ENCODE measurements at places on chromosomes 1 and 21.

DNA sequence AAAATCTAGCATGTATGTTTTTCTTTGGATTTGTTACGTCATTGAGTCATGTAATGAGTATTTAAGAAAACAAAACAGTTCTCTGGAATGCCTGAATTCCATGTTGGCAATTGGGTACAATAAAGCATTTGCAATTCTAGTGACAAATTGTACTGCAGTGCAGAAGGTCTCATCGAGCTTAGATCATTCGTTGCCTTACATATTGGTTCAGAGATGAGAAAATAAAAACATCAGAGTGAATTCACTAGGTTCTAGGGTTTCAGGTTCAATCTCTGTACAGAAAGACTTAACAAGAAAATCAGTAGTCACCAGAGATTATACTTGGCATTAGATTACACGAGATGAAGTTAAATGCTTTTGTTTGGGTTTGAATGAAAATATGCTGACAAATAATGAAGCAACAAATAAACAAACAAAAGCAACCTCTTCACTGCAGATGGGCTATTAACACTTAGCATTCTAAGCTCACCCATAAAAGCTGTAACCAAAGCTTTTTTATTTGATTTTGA, 124.7 kb downstream of the RYR2 start:
- no peak for DNase-seq

- DNase-seq, result no peak
Observed at GRCh38 chr1:221076391-221076811, 197.2 kb downstream of the HLX start.

DNA sequence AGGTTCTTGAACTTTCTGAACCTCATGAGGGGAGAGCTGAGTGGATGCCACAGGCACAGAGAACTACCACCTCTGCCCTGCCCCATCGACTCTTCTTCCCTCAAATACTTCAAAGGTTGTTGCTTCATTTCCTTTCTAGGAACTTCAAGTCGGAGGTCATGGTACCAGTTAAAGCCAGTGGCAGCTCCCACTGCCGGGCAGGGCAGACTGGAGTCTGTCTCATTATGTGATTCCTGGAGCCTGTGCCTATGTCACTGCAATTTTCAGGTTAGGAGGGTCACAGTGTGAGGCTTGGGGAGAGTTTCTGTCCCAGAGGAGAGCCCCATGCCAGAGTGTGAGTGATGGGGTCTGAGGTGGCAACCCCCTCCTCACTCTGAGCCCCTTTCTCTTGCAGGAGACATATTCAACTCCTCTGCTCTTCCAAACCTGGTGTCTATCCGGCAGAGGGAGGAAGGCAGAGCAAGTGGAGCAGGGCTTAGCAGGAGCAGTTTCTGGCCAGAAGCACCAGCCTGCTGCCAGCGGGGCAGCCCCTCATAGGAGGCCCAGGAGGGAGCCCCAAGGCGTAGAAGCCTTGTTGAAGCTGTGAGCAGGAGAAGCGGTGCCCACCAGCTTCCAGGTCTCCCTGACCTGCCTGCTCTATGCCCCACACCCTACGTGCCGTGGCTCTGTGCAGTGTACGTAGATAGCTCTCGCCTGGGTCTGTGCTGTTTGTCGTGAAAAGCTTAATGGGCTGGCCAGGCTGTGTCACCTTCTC, 29.3 kb downstream of the CAMK1G start:
- peak; percentile 3 for DNase-seq

DNA sequence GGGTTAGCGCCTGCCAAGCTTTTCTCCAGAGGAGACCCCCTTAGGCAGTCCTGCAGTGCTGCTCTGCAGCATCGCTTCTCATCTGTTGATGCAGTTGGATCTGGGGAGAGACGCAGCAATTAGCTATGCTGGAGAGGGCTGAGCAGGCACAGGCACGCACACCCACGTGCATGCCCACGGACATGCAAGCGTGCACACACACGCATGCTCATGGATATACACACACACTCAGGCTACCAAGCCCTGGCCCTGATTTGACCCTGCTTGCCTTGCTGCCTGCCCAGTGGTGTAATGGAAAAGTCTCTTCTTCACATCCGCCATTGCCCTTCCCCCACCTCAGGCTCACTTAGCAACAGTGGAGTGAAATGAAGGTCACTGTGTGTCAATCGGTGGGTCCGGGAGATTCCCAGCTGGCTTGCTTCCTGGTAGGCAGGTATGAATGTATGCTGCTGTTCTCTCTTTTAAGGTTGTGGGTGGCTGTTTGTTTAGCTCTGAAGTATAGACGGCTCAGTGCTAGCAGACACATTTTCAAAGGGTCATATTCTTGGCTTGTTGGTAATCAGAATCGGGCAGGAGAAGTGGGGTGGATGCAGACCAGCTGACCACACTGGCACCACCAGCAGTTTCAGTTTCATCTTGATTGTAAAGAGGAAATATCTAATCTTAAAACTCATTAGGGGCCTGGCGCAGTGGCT, 9.5 kb downstream of the ATP1B1 start:
- DNase-seq, result no peak

- no peak for DNase-seq
Observed at GRCh38 chr1:28642056-28642846, 616 bp downstream of the TAF12 start.

DNA sequence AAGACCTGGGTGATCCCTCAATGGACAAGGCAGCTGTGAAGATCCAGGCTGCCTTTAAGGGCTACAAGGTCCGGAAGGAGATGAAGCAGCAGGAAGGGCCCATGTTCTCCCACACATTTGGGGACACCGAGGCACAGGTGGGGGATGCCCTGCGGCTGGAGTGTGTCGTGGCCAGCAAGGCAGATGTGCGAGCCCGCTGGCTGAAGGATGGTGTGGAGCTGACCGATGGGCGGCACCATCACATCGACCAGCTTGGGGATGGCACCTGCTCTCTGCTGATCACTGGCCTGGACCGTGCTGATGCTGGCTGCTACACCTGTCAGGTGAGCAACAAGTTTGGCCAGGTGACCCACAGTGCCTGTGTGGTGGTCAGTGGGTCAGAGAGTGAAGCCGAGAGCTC, 85.2 kb downstream of the TRIM11 start:
- DNase-seq, result no peak

DNA sequence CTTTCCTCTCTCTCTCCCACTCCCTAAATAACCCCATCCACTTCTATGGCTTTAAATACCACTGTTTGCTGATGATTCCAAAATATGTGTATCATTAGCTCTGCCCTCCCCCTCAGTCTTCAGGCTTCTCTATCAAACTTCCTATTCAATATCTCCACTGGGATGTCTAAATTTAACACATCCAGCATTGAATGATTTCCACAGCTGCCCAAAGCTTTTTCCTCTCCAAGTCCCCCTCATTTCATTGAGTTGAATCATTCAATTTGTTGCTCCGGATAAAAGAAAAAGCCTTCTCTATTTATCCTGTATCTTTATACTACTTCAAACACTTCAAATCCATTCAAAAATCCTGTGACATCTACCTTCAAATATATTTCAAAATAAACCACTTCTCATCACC, 225.0 kb downstream of the SEC16B start:
- no peak for DNase-seq

GRCh38 chr1:94031154-94031553, 89.8 kb downstream of the ABCA4 start:
- no peak for DNase-seq

- DNase-seq, result no peak
Observed at GRCh38 chr1:77040826-77041225, 173.5 kb downstream of the ST6GALNAC5 start.

DNA sequence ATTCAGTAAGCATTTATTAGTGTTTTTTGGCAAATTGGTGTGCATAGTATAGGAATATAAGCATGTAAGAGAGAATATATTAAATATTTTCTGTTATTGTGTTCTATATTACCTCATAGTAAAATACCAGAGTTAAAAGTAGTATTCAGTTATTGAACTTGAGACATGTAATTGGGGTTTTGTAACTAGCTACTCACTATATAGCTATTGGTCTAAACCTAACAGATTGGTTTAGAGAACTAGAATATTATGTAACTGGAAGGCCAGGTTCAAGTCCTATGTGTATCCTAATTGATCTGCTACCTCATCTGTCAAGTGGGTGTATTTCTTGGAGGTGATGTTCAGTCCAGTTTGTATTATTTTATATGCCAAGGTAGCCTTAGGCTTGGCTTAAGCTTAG, 26.3 kb downstream of the CLIC4 start:
- DNase-seq, result no peak

DNA sequence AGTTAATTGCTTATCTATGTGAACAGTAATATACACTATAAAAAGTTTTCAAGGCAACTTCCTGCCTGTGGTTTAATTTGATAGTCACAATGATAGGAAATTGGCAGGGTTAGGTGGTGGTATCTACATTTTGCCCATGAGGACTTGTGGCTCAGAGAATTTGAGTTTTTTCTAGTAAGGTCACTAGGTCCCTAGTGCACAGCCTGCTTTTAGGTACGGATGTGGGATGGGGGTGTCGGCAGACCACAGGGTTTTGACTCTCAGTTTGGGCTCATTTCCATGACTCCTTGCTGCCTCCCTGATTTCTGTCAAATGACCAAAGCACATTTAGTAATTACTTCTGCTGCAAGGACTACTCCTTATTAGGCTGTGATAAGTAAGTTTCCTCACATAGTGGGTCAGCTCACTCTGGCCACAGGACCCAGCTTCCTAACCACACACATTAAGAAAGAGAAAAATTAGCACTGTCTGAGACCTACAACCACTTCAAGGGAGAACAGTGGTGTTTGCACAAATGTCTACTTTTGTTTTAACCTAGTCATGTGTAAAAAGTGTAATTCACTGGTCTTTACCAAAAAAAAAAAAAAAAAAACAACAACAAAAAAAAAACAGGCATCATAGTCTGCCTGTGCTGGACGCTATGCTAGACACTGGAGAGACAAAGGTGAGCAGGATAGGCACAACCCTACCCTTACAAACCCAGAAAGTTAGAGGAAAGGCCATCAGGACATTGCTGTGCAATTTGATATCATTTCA, 43.7 kb downstream of the MRPL39 start:
- peak; percentile 78 for DNase-seq

DNA sequence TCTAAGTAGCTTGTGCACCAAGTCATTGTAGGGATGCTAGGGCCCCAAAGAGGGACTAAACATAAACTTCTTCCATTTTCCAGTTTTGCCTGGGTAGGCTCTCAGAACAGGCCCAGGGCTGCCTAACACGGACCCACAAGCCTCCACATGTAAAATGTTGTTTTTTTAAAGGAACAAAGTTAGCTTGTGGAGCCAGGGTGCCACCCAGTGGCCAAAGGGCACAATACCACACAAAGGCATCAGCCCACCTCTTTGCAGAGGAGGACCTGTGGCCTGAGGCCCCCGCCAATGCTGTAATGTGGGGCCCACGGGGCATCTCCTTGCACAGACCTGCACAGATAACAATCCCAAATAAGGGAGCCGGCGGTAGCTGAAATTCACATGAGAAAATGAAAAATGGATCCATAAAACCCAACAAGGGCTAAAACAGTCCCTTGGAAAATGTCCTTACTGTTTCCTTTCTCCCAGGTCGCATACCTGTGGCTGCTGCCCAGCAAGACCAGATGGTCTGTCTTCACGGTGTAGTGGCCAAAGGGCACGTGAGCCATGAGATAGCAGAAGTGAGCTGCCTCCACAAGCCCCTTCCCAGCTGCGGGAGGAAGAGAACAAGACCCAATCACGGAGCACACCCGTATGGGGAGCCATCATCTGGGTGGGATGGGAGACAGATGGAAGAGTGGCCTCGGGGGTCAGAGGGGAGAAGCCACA, 23.8 kb downstream of the SEC16B start:
- peak; percentile 54 for DNase-seq

DNA sequence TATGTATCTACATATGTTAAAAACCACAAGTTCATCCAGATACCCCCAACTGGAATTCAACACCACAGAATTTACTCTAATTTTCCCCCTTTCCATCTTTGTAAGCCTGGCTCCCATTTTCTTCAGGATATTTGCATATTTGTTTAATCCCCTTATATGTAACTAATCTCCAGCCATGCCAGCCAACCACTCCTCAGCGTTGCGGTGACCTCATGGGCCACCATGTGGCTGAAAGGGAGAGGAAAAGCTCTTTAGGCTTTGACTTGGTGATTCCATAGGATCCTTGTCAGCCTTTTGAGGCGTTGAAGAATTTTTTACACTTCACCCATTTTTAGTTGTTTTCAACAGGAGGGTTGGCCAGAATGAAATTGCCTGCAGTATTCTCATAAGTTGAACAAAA, 10.0 kb downstream of the CLDN19 start:
- no peak for DNase-seq

DNA sequence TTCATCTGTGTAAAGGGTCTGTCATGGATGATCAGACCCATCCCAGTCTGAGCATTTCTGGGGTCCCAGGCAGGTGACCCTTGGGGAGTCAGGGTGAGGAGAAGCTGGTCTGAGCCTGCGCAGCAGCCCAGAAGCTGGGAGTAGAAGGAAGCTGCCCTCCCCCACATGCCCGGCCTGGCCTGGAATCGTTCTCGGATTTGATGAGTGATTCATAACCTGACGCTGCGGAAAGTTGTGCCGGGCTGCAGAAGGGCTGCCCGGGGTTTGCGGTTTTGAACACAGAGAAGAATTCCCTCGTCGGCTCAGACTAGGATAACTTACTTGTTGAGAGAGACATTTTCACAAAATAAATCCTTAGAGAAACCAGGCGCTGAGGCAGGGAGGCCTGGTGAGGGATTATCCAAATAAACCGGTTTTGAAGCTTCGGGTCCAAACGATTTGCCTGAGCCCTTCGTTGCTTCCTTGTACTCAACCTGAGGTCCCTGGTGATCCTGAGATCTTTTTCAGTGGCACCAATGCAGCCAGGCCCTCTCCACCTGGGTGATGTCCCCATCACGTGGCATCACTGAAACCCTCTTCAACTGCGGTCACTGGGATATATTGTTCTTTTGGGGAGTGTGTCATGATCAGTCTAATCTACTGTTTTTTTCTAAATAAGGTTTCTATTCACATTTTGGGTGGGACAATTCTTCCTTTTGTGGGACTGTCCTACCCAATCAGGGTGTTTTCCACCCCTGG, 29.2 kb downstream of the EPHB2 start:
- no peak for DNase-seq

DNA sequence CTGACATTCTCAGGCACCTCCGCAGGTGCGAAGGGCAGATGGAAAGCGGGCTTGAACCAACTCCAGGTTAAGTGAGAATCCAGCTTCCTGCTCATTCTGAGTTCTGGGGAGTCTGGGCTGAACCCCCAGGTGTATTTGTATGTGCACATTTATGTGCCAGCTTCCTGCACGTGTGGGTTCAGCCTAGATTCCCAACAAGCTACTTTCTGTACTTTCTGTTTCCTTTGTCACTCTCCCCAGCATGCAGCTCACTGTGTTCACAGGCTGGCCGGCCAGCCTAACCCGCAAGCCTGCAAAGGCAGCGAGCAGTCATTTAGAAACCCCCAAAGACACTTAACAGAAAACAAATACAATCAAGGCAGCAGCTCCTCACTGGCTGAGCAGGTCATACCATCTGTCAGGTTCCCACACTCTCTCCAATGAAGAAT, 1.3 kb upstream of the IL19 start:
- peak; percentile 94 for DNase-seq

Data from activated CD4-positive, alpha-beta T cell treated with anti-CD3 and anti-CD28 coated beads, Interleukin-2, Interleukin-6, amounts not matched to agents 100 ng/mL and 50 ng/mL, durations not matched to agents 16 hours and 8 hours (primary cell).